ENCODE measurements at places on chromosomes 2 and 18.

DNA sequence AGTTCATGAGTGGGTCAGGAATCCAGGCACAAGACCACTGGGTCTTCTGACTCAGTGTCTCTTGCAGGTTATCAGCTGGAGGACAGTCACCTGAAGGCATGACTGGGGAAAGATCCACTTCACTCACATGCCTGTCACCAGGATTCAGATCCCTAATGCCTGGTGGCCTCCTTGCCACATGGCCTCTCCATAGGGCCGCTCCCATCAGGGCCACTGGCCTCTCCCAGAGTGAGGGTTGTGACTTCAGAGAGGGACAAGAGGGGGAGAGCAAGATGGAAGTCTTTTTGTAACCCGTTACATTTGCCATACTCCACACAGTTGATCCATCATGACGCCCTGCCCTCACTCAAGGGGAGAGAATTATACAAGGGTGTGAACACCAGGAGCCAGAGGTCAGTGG is 13.0 kb upstream of the OTOS start:
- DNase-seq, result no peak

DNA sequence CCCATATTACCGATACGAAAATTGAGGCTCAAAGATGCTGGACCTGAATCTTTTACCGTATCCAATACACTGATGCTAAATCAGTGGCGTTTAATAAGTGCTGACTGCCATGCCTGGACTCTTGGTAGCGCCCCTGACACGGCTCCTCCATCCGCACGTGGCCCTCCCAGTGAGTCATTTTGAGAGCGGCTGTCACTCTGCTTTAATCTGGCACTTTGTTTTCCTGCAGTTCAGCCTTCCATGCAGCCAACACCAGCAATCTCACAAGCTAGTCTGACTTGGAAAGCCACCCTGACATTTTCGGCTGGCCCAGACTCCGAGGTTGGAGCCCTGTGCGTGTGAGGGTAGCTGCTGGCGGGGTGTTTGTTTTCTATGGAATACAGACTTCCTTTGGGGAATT is 155.1 kb upstream of the LMAN1 start:
- DNase-seq, result no peak

DNA sequence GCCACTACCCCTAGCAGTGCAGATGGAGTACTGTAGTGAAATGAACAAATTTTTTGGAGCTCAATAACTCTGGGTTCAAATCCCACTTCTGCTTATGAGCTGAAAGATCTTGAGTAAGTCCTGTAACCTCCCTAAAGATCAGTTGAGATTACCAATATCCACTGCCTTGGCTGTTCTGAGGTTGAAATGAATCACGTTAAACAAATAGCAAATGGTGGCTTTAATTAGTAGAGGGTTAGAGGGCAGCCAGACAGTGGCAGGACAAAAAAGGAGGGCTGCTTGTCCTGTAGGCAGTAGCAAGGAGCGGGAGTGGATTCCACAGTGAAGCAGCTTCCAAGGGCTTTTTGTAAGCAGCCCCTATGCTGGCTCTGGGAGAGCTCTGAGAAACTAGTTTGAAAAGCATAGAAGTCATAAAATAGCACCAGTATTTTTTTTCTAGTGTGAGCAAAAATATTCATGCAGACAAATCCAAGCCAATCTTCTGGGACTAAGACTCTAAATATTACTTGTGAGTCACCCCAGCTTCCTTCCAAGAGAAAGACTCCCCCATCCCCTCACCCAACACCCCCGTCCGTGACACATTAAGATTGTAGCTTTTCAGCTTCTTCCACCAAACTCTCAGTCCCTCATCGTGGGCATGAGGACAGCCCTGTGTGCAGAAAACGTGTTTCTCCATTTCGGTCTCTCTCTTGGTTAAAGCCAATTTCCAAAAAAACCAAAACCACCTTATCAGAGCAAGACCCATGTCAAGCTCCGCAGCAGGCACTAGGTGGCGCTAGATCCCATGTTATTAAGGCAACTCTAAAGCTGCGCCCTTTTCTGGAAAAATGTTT is 123.5 kb upstream of the LGALSL start:
- peak; percentile 91 for DNase-seq

- DNase-seq, result no peak
Measured at GRCh38 chr2:241091734-241092445, 10.2 kb downstream of the MTERF4 start.

DNA sequence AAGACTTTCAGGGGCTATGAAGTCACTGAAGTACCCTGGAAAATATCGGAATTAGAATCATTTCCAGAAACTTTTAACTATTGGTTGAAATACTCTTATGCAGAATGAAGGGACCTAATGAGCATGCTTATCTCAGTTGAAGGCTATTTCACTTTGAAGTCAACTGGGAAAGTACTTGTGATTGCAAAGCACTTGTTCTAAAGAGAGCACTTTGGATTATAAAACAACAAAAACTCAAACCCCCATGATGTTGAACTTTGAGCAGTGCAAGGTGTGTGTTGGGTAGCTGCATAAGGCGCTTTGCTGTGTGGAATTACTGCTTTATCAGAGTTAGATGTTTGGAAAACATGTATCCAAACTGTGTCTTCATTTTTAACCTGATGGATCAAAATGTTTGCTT is 12.0 kb upstream of the MGAT5 start:
- no peak for DNase-seq

All from left kidney (tissue), 8 donors.